ENCODE measurements at places on chromosomes 11 and 22. TPM values are rescaled to one million over a fixed set of nuclear protein-coding genes. Genes with fewer than 3 reads are reported as not detected.

DNA sequence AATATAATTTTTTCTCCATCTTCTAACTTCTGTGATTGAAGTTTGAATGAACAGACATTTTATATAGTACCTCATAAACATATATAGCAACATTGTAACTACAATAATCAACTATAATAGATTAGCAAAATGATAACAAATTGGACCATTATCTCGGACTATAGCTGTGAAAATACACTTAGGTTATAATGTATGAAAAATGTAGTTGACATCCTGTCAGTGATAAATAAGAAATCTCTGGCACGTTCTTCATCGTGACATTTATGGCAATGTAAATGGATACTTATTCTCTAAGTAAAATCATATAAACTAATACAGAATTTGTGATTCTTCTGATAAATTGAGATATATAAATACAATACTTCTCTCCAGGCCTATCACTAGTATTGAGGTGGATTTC, 333.3 kb downstream of the GUCY1A2 start:
- H3K4me3 ChIP-seq = no peak overlapping the region
- H3K36me3 ChIP-seq = no peaks in the 10 kb centered on the region
- H3K27ac ChIP-seq = no peak overlapping the region
- no peaks in the 10 kb centered on the region for H3K4me1 ChIP-seq

Gene CD6
- not detected for total RNA-seq

DNA sequence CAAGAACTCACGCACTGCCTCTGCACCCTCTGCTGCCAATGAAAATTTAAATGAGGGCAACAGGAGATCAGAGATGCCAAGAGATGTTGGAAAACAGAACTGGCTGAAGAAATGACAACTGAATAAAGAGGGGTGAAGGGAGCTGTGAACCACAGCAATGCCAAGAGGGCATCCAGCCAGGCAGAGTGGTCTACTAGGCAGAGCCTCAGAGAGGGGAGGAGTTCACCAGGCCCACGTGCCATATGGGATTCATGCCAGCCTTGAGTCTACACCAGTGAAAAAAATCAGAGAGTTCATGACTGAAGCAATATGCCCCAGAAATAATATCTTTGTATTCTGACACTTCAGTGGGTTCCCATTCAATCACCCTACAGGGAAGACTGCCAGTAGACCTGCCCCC, 4.4 kb downstream of the APOL2 start:
- H3K27me3 ChIP-seq = no peaks in the 10 kb centered on the region
- H3K4me3 ChIP-seq = no peak overlapping the region
- DNase-seq = no peak
- H3K4me1 ChIP-seq = peaks cover 67% of the 10 kb centered on the region

GRCh38 chr22:44620129-44620840, 81.7 kb upstream of the PRR5 start:
- peaks cover 4% of the 10 kb centered on the region for H3K27me3 ChIP-seq
- no peaks in the 10 kb centered on the region for H3K36me3 ChIP-seq
- no peak for DNase-seq
- H3K4me1 ChIP-seq = no peaks in the 10 kb centered on the region
- no peak overlapping the region for H3K27ac ChIP-seq

Gene HORMAD2
- total RNA-seq = not detected
